Large intestine (tissue), 12 donors: ENCODE measurements at places on chromosomes 16 and 17. TPM values are rescaled to one million over a fixed set of nuclear protein-coding genes. Genes with fewer than 3 reads are reported as not detected.

DNA sequence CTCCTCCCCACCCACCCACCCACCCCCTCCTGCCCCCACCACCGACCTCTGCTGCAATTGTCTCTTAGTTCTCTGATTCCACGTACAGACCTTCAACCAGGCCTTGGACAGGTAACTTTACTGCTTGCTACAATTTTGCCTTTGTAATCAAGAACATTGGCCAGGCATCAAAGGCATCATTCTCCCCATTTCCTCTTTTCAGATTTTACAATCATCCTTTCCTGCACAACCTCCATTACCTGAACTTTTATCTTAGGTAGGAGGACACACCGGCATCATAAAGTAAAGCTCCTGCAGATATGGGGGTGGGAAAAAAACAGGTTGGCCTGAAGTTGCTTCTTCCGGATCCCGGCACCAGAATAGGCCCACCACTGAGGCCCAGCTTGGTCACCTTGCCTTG lies 25.7 kb upstream of the SUPT4H1 start:
- H3K27me3 ChIP-seq: no peaks in the 10 kb centered on the region
- H3K27ac ChIP-seq: peak overlapping the region; percentile 48
- peaks cover 75% of the 10 kb centered on the region for H3K4me1 ChIP-seq
- peak; percentile 82 for DNase-seq
- H3K36me3 ChIP-seq: no peaks in the 10 kb centered on the region

DNA sequence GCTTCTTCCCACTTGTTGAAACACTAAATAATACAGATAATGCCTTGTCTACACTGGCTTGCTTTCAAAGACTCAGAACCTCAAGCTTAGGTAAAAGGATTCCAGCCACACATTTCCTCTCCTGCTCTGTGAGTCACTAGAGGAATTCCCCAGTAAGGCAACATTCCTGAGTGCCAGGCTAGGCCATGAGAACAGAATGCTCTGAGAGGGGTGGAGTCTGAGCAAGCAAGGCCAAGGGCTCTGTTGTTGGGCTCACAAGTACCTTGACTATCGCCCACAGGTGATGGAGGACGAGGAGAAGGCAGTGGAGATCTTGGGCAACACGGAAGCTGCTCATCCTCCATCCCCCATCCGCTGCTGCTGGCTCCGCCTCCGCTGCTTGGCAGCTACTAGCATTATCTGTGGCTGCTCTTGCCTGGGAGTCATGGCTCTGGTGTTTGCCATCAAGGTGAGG lies 6.7 kb upstream of the PHKG2 start:
- no peak overlapping the region for H3K4me3 ChIP-seq
- peak; percentile 32 for DNase-seq
- H3K27ac ChIP-seq: no peak overlapping the region
- peaks cover 74% of the 10 kb centered on the region for H3K36me3 ChIP-seq
- peaks cover 11% of the 10 kb centered on the region for H3K4me1 ChIP-seq
- H3K27me3 ChIP-seq: no peaks in the 10 kb centered on the region

GRCh38 chr16:11140098-11140375 lies 116.0 kb downstream of the SOCS1 start:
- no peak overlapping the region for H3K27ac ChIP-seq
- H3K36me3 ChIP-seq: peaks cover 6% of the 10 kb centered on the region
- H3K27me3 ChIP-seq: no peaks in the 10 kb centered on the region
- H3K4me1 ChIP-seq: peaks cover 2% of the 10 kb centered on the region
- no peak overlapping the region for H3K4me3 ChIP-seq

DNA sequence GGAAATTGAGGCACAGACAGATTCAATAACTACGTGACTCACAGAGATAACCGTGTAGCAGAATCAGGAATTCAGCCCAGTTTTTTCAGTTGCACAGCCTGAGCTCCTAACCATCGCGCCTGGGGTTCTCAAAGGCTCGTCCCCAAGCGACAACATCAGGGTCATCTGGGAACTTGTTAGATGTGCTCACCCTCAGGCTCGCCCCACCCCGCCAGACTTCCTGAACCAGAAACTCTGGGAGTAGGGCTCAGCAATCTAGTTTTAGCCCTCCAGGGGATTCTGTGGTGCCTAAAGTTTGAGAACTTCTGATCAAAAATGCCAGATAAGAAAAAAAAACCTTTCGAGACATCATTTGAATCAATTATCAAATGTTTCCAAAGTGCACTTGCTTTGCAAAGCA lies 559.8 kb downstream of the WWOX start:
- no peak for DNase-seq
- H3K4me3 ChIP-seq: no peak overlapping the region
- peaks cover 2% of the 10 kb centered on the region for H3K27me3 ChIP-seq
- H3K4me1 ChIP-seq: no peaks in the 10 kb centered on the region
- H3K36me3 ChIP-seq: no peaks in the 10 kb centered on the region

GRCh38 chr16:69131167-69131838 lies 1.1 kb downstream of the CHTF8 start:
- peak overlapping the region; percentile 99 for H3K4me3 ChIP-seq
- peaks cover 9% of the 10 kb centered on the region for H3K36me3 ChIP-seq
- peak overlapping the region; percentile 94 for H3K27ac ChIP-seq

DNA sequence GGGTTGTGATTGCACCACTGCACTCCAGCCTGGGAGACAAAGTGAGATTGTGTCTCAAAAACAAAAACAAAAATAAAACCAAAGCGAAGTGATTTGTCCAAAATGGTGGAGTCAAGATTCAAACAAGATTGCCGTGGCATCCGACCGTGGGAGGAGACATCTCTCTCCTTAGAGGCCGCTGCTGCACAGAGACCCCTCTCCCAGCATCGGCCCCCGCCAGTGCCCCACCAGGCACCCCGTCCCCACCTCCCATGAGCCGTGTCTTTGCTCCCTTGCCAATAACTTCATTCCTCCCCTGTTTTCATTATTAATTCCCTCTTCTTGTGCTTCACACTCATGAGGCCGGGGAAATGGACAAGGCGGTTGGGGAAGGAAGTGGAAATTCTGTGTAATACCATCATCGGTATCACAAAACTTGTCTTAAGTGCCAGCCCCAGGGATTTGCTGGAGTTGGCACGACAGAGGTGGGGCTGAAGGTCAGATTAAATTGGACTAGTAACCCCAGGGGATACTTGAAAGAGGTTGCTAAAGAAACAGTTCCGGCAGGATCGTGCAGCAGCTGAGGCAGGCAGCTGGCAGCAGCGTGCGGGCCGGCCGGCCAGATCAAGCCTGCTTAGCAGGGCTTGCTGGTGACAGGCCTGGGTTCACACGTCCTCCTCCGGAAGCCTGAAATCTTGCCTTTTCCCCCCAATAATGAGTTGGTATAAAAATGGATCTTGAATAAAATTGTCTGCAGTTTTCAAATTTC lies 66.8 kb downstream of the RTN4RL1 start:
- H3K27me3 ChIP-seq: peaks cover 5% of the 10 kb centered on the region
- H3K4me1 ChIP-seq: no peaks in the 10 kb centered on the region
- no peak overlapping the region for H3K27ac ChIP-seq
- H3K4me3 ChIP-seq: no peak overlapping the region

DNA sequence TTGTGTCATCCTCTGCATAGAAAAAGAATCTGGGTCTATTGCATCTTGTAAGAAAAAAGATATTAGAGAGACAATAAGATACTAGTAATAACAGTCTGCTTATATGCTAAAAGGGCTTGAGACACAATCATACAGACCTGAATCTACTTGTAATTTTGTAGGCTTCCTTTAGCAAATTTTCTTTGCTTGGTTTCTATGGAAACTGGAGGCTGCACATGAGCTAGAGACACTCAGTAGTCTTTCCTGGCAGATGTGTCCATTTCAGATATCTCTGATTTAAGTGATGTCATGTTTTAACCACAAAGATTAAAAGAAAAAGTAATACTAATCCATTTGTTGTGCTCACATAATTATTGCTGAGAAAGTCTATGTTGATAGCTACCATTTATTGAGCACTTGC lies 123.9 kb upstream of the GNAO1 start:
- DNase-seq: no peak
- H3K27me3 ChIP-seq: no peaks in the 10 kb centered on the region
- H3K27ac ChIP-seq: no peak overlapping the region

DNA sequence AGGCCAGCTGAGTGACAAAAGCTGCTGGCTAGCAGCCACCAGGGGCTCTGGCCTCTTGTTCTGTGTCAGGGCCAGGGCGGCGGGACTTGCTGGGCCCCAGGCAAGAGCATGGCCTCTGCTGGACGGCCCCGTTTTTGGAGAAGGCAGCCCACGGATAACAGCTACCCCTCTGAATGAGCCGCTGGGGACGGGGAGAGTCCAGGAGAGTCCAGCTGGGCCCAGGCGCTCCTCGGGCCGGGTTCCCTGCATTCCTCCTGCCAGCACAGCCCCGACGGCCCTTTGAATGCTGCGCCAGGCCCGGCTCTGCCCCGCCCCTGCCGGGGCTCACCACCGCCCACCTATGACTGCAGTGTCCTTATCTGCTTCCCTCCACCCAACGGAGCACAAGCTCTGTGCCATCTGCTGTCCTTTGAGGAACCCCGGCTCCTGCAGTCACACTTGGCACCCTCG lies 33.4 kb downstream of the SLC7A5 start:
- H3K36me3 ChIP-seq: peaks cover 58% of the 10 kb centered on the region
- H3K27ac ChIP-seq: no peak overlapping the region
- no peak overlapping the region for H3K4me3 ChIP-seq
- no peak for DNase-seq
- peaks cover 25% of the 10 kb centered on the region for H3K4me1 ChIP-seq
- H3K27me3 ChIP-seq: no peaks in the 10 kb centered on the region

DNA sequence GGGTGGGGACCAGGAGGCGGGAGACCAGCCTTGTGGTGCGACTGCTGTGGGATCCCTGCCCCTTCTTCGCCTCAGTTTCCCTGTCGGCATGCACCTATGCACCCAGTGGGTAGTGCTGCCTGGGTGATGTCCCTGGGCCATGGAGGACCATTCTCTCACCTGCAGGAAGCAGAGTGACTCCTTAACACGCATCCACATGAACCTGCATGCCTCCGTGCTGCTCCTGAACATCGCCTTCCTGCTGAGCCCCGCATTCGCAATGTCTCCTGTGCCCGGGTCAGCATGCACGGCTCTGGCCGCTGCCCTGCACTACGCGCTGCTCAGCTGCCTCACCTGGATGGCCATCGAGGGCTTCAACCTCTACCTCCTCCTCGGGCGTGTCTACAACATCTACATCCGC lies 25.2 kb downstream of the ADGRG5 start:
- H3K4me3 ChIP-seq: no peak overlapping the region
- H3K27ac ChIP-seq: no peak overlapping the region
- no peaks in the 10 kb centered on the region for H3K27me3 ChIP-seq
- peaks cover 17% of the 10 kb centered on the region for H3K36me3 ChIP-seq
- no peaks in the 10 kb centered on the region for H3K4me1 ChIP-seq

INCA1 gene
- 4.6 TPM for polyA plus RNA-seq

GRCh38 chr17:21294321-21295035 lies 10.0 kb downstream of the MAP2K3 start:
- peaks cover under 1% of the 10 kb centered on the region for H3K4me1 ChIP-seq
- no peak overlapping the region for H3K27ac ChIP-seq
- H3K36me3 ChIP-seq: peaks cover 42% of the 10 kb centered on the region
- no peaks in the 10 kb centered on the region for H3K27me3 ChIP-seq

DNA sequence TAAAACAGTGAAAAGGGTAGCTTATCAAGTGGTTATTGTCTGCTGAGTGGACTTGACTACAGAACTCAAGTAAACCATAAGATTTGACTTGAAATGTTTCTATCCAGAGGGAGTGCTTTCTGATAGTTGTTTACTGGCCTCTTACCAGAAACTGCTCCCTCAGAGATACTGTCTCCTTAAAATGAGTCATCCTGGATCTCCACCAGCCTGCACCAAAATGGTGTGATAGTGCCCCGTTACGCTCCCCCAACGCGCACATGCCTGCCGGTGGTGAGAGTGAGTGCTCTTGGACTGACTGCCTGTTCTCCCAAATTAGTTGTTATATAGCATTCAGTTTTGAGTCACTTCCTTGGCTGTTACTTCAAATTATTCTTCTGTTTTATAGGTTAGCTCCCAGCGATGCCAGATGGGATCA lies 22.9 kb downstream of the PRCD start:
- H3K4me3 ChIP-seq: no peak overlapping the region
- peaks cover 21% of the 10 kb centered on the region for H3K4me1 ChIP-seq
- DNase-seq: no peak
- peaks cover 43% of the 10 kb centered on the region for H3K36me3 ChIP-seq
- no peaks in the 10 kb centered on the region for H3K27me3 ChIP-seq

AATK gene
- polyA plus RNA-seq: 81.2 TPM

DNA sequence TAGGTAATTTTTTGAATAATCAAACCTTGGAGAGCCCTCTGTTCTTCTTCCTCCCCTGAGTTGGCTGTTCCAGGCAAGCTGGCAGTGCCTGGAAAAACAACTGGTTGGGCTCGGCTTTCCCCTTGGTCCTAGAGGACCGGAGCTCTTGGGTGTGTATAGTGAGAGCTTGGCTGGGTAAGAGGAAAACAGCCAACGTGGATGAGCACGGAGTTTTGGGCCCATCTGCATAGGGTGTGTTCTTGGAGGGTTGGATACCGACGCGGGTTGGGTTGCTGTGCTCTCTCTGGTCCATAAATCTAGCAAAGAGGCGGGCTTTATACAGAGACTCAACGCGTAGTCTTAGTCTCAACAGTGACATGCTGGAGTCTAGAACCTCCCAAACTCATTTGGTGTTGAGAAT lies 23.2 kb downstream of the ITGB3 start:
- H3K4me3 ChIP-seq: no peak overlapping the region
- H3K36me3 ChIP-seq: no peaks in the 10 kb centered on the region
- peak overlapping the region; percentile 73 for H3K27ac ChIP-seq
- H3K27me3 ChIP-seq: no peaks in the 10 kb centered on the region
- peak; percentile 51 for DNase-seq
